Kidney glomerular epithelial cell (primary cell): ENCODE measurements at places on chromosomes 4 and X.

- no peak for DNase-seq
Observed at GRCh38 chr4:83947830-83948193, 411.9 kb downstream of the GPAT3 start.

GRCh38 chr4:1907848-1908525, 36.8 kb downstream of the NSD2 start:
- DNase-seq = no peak

DNA sequence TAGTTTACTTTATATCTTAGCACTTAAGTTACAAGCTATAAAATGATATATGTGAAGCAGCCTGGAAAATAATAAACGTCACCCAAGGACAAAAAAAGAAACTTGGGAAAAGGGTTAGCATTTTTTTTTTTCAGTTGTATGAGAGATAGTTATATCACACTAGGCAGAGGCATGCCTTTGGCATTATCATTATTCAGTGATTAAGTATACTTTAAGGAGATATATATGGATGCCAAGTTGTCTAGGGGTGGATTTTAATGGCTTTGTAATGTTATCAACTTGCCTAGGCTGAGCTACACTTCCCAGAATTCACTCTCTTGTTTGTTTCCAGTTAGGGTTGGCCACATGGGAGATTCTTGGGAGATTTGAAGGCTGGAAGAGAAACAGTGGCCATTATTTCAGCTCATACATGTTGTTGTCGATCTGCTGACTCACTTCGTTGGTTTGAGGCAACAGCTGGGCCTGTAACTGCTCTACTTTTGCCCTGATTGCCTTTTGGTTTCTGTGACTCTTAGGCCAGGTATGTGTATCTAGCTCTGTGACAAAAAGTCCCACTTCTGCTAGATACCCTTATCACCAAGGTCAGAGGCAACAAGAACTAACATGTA, 11.5 kb upstream of the SRPX start:
- no peak for DNase-seq

GRCh38 chrX:45986971-45987370, 558.2 kb downstream of the ZNF674 start:
- DNase-seq = no peak

DNA sequence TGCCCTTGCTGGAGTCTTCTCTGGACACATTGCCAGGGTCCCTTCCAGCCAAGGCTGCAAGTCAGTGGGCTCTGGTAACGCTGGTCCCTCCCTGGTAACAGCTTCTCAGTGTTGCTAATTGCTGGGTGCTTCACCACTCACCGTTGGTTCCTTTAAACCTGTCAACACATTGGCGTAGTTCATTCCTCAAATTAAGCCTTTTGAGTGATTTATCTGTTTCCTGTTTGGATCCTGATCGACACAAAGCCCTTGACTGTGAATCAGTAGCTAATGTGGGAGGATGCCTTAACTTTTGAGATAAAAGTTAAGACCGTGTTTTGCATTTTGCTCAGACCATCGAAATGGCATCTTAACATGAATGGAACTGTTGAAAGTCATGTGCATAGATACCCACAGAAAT, 125.9 kb downstream of the AMELX start:
- DNase-seq = no peak

GRCh38 chr4:96983830-96984229, 1143.9 kb downstream of the PDHA2 start:
- peak; percentile 27 for DNase-seq

- DNase-seq = no peak
Observed at GRCh38 chr4:84482564-84483563, 16.2 kb downstream of the NKX6-1 start.

DNA sequence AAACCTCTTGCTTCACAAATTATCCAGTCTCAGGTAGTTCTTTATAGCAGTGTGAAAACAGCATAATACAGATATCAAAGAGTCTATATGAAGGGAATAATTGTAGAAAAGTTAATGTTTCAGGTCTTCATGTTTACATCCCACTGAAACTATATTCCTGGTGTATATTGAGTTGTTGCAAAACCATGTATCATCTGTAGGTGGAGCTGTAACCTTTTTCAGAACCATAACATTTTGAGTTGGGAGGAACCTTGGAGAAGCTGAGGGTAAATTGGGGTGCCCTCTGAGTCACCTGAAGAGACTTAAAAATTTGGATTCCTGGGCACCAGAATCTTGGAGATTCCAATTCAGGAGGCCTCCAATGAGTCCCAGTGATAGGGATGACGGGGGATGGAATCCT, 51.9 kb upstream of the TAPT1 start:
- no peak for DNase-seq

GRCh38 chrX:22141047-22141730, 109.1 kb downstream of the PHEX start:
- DNase-seq = no peak

- no peak for DNase-seq
Observed at GRCh38 chr4:101238706-101239105, 108.6 kb downstream of the PPP3CA start.

DNA sequence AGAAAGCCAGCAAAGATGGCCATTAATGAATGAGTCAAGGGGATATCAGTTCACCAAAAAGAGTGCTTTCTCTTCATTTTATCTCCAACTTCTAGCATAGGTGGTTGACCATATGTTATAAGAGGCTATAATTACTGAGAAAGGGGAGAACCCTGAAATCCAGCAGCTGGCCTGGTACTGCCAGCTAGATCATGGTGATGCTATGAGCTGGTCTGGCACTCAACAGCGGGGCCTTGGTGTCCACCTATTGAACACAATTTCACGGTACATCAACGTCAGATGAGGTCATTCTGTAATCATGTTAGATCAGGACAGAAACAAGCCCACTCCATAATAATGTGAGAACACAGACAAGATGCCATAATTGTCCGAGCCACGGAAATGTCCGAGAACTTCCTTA, 1644.8 kb upstream of the PCDH7 start:
- DNase-seq = no peak

- no peak for DNase-seq
Observed at GRCh38 chr4:114547340-114548134, 51.1 kb upstream of the UGT8 start.

GRCh38 chrX:42536286-42536685, 241.7 kb downstream of the PPP1R2C start:
- DNase-seq = no peak

DNA sequence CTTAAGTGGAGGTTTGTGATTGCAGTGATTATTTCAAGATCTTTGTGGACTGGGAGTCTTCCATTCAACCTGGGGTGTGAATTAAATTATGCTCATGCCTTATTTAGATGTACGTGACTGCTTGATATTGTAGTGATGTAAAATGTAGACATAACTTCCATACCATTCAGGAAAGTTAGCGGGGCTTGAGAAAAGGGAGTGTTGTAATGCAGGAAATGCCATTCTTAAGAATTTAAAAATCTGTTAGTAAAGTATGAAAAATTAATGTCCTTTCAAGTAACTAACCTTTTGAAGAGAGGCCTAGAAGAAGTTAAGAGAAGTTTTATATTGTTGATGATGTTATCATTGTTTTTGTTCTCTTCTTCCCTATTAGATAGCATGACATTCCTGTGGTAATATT, 318.2 kb downstream of the CCSER1 start:
- no peak for DNase-seq

GRCh38 chr4:57243076-57243475, 132.9 kb upstream of the IGFBP7 start:
- DNase-seq = no peak

DNA sequence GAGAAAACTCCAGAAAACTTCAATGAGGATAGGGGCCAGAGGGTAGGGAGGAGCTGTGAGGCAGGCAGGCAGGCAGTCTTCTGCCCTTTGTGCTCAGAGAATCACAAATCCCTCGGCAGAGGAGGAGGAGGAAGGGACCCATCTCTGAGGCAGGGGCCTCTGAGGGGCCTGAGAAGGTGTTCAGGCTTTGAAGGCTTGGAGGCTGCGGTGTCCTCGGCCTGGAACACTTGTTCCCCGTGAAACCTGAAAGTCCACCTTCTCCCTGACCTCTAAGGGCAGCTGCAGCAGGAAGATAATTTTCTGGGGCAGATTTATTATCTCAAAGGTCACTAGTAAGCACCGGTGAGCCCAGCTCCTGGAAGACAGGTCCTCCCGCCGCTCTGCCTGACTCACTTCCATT, 200.3 kb upstream of the BCOR start:
- DNase-seq = no peak

DNA sequence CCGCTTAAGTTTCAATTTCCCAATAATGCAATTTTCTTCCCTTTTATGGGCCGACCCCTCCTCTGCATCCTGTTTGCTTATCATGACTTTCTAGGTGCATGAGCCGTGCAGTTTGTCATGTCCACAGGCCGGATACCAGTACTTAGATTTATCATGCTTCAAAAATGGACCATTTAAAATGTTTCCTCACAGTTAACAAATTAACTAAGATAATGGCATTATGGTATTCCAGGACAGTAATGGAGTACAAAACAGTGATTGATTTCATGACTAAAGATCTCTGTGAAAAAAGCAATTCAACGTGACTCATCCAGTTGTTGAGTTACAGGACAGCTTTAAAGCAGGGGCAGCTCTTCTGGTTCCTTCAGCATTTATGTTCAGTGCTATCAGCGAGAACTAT, 23.0 kb downstream of the SNX25 start:
- DNase-seq = peak; percentile 67

GRCh38 chrX:36568946-36569345, 439.2 kb upstream of the FAM47C start:
- DNase-seq = no peak

DNA sequence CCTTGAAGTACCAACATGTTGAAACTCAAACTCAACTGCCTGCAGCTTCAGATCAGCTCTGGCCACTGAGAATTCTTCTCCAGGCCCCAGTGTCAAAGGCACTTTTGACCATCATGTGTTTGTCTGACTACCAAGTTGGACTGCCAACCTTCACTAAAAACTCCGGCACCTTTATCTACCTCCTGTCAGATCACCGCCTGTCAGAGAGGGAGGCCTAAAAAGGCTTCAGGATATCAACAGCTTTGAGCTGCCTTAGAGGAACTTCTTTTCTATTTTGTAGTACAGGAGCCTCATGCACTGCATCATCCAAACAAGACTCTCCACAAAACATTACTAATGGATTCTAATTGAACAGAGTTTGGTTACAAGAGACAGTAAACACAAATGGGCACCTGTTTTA, 2.8 kb downstream of the ACSL1 start:
- DNase-seq = no peak

- DNase-seq = no peak
Observed at GRCh38 chr4:101184668-101185067, 162.7 kb downstream of the PPP3CA start.

DNA sequence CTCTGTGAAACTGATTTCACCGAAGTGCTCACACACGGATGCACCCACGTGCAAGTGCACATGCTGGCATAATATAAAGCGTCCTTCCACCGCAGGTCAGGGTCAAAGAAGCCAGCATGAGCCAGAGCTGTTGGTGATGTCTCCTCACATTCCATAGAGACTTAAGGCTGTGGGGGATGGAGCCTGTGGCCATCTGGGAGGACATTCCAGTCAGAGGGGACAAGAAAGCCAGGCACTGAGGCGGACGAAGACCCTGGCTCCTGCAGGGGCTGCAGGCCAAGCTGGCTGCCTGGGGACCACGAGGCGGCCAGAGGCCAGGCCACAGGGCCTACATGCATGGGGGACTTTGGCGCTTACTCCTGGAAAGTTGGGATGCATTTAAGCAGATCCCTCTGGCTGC, 7.7 kb downstream of the RNF212 start:
- DNase-seq = peak; percentile 19

- DNase-seq = peak; percentile 16
Observed at GRCh38 chr4:124953061-124953460, 240.5 kb upstream of the ANKRD50 start.

GRCh38 chrX:119389214-119389613, 9.9 kb upstream of the SLC25A43 start:
- no peak for DNase-seq

DNA sequence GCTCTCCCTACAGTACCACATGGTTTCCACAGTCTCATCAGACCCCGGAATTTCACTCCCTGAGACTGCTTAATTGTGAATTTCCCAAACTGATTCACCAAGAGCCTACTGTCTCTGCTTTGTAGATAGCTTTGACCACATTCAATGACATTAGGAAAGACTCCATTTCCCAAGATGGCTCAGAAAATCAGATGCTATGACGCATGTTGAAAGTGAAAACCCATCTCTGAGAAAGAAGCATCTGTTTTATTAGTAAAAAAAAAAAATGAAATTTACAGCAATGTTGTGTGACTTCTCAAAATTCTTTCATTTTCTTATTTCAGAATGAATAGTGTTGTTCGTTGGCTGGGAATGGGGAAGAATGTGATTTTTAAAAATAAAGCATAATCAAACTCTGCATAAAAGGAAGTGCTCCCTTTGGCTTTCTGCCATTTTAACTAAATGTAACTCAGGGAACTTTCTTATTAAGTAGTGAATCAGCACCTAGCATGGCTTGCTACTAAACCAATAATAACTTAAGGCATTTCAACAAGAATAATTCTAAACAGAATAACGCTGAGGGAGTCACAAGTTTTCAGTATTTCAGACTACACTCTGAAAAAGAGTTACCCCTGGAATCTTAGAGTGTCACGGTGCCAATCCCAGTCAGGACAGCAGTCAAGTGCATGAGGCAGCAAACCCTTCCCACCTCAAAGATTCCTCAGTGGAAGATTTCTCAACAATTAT, 97.4 kb upstream of the MYOZ2 start:
- no peak for DNase-seq

DNA sequence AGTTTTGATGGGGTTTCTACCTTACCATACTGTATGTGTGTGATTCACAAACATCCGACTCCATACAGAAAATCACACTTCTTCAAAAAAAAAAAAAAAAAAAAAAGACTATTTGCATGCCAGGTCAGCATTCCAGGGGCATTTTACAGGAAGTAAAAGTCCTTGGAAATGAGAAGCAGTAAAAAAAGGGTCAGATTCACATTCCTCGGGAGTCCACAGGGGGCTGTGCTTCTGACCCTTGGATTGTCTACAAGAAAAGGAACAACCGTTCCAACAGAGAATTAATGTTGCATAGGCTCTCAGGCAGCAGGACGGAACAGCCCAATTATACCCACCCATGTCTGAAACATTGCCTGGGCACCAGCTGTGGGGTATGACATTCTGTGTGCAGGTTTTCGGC, 290.3 kb downstream of the LDB2 start:
- no peak for DNase-seq

DNA sequence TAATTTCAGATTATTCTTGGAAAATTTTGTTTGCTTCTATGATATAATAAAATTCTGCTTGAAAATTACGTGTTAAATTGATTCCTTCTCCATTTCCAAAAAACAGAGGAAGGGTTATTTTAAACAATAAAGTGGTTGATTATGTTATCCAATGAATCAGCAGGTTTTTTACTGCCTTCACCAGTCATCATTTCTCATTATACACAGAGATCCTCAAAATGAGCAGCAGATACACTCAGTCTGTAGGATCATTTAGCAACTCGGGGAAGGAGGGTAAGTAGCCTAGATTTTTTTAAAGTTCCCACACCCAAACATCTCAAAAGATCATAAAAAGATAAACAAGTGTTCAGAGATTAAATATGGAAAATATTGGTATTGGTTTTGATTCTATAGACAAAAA, 6.8 kb upstream of the TMEM144 start:
- no peak for DNase-seq

GRCh38 chr4:184010696-184011095, 105.6 kb downstream of the STOX2 start:
- DNase-seq = no peak
